ENCODE measurements at places on chromosomes 16 and 17.

DNA sequence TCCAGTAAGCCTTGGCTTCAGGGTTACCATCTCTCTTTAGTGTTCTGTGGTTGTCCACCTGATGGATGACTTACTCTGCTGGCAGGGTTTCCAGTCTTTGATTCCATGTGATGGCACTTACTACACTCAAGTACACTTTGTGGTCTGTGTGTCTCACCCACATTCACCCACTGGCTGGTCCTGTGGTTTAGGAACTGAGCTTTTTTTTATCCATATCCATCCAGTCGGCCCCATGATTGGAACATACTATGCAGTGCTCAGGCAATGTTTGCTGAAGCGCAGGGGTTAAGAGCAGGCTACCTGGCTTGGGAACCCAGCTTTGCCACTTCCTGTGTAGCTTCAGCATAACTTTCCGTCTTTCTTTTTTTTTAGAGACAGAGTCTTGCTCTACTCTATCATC is 2.8 kb upstream of the FUS start:
- DNase-seq = peak; percentile 77

DNA sequence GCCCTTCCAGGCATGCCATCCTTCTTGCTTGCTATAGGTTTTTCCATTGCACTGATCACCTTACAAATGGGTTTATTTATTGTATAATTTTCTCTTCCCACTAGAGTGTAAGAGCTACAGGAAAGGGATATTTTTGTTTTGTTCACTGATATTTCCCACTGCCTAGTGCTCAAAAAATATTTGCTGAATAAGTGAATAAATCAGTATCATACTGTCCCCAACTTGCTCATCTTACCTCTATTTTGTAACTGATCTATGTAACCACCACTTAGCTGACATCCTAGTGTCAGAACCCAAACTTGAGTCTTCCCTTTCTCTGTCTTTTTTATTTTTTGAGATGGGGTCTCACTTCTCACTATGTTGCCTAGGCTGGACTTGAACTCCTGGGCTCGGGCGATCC is 87.6 kb upstream of the TBC1D3K start:
- no peak for DNase-seq

DNA sequence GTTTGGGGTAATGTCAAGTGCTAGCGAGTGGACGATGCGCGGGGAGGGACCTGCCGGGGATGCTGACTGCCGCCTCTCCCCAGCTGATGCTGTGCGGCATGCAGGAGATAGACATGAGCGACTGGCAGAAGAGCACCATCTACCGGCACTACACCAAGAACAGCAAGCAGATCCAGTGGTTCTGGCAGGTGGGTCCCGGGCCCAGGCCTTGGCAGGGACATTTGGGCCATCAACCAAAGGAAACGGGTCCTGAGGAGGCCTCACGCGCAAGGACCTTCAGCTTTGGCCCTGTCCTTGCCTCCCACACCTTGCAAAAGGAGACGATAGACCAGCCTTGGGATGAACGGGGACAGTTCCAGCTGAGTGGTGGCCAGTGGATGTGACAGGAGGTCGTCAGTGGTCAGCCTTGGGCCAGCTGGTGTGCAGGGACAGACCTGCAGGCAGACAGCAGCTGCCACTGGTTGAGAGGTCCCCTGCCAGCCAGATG is 13.6 kb upstream of the CLEC18A start:
- no peak for DNase-seq

DNA sequence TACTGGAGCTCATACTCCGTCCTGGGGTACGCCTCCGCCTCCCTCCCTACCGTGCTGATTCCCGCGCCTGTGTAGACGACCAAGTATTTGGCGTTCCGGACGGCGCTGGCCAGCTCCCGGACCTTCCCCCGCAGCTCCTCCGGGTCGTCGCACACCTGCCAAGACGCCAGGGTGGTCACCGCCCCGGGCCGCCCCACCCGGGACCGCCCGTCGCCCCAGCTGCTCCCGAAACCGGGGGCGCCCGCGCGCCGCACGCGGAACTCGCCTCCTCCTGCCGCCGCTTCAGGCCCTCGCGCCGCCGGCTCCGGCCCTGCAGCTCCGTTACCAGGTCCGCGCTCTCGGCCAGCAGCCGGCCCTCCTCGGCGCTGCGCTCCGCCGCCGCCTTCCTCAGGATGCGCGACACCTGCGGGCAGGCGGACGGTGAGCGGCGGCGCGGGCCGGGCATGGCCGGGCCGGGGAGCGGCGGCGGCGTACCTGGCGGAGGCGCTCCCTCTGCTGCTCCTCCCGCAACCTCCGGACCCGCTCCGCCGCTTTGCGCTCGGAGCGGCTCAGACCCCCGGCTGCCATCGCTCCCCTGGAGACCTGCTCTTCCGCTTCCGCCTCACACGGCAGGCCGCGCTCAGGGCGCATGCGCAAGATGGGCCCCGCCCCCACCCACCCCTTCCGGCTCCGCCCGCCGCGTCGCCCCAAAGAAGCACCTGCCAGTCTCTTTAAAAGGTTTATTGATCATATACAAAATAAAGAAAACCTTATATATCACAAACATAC is at the start of gene SIRT7:
TSS of gene SIRT7 (minus strand) at position 612 of the 768 bp plus-strand sequence. CDS start at position 567, 45 bp downstream.
- DNase-seq = peak; percentile 90

DNA sequence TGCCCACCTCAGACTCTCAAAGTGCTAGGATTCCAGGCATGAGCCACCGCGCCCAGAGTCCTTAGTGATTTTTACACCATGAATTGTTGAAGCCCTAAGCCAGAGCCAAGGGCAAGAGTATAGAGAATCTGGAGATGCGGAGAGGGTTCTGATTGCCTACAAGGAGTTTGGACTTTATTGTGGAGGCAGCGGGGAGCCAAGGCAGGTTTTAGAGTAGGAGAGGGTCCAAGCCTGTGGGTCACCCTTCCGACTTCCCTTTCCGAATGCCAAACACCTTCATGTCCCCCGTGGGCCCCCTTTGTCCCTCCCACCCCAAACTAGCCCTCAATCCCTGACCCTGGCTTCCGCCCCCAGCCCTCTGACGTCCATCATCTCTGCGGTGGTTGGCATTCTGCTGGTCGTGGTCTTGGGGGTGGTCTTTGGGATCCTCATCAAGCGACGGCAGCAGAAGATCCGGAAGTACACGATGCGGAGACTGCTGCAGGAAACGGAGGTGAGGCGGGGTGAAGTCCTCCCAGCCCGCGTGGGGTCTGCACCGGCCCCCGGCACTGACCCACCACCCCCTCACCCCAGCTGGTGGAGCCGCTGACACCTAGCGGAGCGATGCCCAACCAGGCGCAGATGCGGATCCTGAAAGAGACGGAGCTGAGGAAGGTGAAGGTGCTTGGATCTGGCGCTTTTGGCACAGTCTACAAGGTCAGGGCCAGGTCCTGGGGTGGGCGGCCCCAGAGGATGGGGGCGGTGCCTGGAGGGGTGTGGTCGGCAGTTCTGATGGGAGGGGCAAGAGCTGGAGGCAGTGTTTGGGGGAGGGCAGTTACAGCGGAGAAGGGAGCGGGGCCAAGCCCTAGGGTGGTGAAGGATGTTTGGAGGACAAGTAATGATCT is 7.1 kb downstream of the MIEN1 start:
- peak; percentile 28 for DNase-seq

DNA sequence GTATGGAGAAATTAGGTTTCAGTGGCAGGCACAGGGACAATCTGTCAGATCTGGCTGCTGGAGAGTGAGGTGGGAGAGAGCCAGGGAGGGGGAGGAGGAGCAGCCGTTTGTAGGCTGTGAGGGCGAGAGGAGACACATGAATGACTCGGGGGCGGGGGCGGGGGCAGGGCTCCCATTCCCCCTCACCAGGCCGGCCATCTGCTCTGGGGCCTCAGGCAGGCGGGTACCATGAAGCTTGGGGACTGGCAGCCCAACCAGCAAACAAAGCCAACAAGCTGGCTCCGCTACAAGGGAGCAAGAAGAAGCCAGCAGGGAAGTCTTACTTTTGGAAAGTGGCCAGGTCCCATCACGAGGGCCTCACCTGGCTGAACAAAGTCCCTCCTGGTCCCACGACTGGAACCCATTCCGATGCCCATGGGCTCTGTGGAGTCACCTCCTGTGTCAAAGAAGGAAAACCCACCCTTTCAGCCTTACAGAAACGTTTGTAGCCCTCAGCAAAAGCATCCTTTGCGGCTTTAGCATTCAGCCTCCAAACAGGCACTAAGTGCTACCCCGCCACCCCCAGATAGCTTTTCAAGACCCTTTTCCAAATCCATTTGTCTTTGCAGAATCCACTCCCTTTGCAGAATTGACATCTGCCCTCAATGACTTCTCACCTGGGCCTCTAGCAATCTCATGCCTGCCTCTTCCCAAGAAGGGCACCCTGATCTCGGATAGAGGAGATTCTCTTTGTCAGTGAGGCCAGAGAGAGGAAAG is 9.2 kb upstream of the SSTR2 start:
- no peak for DNase-seq

- DNase-seq = no peak
Measured at GRCh38 chr17:71486261-71486660, 634.6 kb upstream of the SOX9 start.

- peak; percentile 6 for DNase-seq
Measured at GRCh38 chr16:54933281-54934011, 2.8 kb downstream of the IRX5 start.

DNA sequence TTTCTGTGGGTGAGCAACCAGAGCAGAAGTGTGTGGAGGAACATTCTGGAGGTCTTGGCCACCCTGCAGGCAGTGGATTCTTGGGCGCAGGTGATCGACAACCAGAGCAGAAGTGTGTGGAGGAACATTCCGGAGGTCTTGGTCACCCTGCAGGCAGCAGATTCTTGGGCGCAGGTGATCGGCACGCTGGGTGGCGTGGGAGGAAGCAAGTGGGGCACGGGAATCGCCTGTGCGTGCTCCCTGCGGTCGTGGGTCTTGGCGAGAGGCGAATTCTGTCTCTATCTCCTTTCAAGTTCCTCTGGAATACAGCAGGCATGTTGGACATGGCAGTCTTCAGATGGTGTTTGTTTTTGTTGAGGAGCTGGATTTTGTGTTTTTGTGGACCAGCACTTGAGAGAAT is 30.7 kb upstream of the ZNF750 start:
- no peak for DNase-seq

DNA sequence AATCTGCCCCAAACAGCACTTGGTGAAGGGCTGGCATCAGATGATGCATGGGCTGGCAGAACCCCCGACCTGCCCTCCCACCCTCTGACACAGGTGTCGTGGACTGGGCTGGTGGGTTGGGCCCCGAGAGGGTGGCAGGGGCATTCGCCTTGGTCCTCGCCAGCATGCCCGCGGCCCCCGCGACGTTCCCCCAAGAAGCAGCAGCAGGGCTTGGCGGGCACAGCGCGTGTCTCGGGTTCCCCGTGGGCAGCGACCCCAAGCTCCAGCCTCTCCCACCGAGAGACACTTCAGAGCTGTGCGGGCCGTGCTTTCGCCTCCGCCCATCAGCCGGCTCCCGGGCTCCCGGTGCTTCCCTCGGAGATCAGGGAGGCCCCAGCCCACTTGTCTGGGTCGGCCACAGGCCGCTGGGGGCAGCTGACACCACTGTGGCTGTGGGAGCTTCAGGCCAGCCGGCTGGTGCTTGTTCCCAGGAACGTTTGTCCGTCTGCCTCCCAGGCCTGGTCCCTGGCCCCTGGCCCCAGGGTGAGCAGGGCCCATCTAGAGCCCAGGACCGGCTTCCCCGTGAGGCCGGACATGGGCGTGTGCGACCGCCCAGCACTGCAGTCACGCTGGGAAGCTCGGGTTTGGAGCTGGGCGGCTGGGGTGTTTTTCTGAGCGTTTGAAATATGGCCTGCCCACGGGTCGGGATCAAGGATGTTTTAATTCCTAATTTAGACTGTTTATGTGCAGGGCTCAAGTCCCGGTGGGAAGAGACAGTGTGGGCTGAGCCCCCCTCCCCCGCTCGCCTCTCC is 16.6 kb downstream of the CACNA1H start:
- no peak for DNase-seq

- DNase-seq = no peak
Measured at GRCh38 chr16:31377210-31377903, 15.8 kb upstream of the ITGAD start.

GRCh38 chr17:75637551-75637950 is 4.3 kb downstream of the SMIM5 start:
- no peak for DNase-seq

GRCh38 chr17:50087246-50087911 is 7.8 kb upstream of the PDK2 start:
- peak; percentile 87 for DNase-seq

All from activated CD4-positive, alpha-beta T cell treated with anti-CD3 and anti-CD28 coated beads for 36 hours (primary cell).